ENCODE measurements at places on chromosomes 3 and 15.

GRCh38 chr15:59523702-59524101, 85.7 kb downstream of the FAM81A start:
- no peak for DNase-seq

DNA sequence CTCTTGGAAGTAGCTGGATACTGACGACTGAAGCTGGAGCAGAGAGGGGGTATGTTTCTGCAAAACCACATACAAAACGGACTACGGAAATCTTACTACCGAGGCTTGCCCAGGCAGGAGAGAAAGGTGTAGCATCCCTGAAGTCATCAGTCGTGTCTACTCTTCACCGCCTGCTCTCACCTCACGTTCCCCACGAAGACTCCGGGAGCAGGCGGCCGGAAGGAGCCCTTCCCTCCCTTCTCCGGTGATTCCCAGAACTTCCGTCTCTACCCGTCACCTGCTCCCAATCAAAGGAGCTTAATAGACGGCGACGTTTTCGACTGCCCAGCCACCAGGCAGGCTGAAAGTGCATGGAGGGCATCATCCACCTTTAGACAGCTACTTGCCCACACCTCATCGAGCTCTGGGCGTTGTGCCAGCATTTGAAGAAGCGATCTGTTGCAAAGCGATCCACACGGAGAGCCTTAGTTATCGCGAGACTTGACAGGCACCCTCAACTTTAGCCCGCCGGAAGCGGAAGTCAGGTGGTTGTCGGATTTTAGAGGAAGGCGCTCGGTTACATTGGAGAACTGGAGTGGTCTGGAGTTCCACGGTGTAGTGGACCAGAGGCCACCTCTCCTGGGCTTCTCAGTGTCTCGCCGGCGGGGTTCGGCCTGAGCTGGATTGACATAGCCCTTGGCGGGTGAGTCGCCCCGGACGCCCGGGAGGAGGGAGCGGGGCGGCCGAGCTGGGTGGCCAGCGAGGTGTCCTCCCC, at the start of gene RAMAC:
RAMAC (plus strand) TSS at position 523 of the 754 bp plus-strand sequence. CDS start 2,809 bp downstream, outside the sequence.
- DNase-seq, result peak; percentile 99

DNA sequence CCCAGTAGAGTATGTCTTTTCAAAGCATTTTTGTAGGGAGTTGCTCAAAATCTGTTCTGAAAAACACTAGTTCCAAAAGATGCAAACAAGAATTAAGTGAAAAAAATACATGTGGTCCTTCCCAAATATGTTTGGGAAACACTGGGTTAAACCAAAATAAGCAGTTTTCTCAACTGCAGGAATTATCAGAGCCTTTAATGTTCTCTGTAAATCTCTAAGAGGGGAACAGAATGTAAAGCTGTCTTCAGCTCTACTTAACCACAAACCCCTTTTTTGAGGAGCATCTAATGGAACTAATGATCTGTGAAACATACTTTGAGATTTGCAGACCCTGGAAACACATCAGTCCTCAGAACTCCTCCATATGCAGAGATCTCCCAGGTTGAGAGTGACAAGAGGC, 9.9 kb downstream of the AQP9 start:
- DNase-seq, result no peak

DNA sequence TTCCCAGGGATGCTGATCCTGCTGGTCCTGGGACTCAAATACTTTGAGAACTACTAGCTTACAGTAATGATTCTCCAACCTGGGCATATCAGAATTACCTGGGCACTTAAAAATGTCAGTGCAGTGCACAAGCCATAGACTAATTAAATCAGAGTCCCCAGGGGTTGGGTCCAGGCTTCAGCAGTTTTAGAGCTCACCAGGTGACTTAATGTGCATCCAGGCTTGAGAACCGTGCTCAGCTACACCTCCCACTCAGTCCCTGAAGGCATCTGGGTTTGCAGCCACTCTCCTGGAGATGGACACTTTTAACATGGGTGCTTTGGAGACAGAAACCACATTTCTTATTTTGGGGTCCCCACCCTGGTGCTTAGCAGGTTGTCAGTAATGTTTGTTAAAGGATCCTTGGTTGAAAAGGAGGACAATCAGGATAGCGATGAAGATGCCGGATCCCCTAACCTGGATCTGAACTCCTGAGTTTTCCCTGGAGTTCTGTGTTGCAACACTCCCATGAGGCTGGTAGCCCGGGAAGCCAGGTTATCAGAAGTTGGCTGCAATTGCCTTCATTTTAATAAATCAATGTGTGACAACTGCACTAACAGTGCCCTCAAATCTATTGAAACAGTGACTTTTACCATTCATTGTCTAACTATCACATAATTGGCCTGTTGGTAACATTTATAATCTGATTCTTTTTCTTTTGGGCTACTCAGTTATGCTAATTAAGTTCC, 48.1 kb downstream of the BFSP2 start:
- DNase-seq, result no peak

GRCh38 chr3:115187149-115187757, 40.2 kb upstream of the ZBTB20 start:
- DNase-seq, result no peak

DNA sequence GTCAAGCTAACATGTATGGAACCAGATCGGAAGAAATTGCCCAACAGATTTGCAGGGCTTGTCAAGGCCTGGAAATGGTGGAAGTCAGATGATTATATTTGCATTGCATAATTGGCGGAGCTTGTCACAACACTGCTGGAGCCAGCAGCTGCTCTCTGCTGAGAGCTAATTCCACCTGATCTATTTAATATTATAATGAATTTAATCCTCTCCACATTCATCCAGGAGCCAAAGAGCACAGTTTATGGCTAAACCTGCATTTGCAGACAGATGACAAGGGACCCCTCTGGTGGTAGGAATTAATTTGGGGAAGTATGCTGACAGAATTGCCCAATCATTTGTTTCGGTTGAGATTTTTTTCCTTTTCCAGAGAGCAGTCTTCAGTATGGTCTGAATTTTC, 730.2 kb downstream of the TUSC7 start:
- DNase-seq, result no peak

- no peak for DNase-seq
Observed at GRCh38 chr3:123688241-123688747, 103.4 kb upstream of the HACD2 start.

DNA sequence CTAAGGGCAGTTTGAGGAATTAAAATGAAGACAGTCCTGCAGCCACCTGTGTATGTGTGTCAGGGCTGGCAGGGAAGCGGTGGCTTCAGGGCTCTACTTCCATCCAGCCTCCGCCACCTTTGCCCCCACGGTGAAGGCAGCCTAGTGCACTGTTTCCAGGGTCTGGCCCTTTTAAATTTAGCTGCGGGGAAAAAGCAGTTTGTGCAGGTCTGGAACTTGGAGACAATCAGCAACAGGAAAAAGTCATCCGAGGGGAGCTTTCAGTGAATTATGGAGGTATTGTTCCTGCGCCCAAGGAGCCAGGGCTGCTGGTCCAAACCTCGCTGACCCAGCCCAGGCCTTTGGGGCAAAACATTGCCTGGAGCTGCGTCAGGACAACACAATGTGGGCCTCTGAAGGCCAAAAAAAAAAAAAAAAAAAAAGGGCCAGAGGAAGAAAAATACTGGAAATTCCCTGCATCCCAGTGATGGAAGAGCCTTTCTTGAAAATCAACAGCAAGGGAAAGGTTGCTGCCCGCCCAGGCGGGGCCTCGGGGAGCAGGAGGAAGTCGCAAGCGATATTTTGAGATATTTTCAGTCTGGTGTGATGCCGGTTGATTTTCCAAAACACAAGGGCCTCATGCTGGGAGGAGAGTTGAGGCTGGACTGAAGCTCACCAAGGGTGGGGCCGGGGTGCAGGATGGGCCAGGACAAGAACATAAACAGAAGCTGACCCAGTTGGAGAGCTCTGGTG, 25.5 kb upstream of the FGD5 start:
- DNase-seq, result no peak

DNA sequence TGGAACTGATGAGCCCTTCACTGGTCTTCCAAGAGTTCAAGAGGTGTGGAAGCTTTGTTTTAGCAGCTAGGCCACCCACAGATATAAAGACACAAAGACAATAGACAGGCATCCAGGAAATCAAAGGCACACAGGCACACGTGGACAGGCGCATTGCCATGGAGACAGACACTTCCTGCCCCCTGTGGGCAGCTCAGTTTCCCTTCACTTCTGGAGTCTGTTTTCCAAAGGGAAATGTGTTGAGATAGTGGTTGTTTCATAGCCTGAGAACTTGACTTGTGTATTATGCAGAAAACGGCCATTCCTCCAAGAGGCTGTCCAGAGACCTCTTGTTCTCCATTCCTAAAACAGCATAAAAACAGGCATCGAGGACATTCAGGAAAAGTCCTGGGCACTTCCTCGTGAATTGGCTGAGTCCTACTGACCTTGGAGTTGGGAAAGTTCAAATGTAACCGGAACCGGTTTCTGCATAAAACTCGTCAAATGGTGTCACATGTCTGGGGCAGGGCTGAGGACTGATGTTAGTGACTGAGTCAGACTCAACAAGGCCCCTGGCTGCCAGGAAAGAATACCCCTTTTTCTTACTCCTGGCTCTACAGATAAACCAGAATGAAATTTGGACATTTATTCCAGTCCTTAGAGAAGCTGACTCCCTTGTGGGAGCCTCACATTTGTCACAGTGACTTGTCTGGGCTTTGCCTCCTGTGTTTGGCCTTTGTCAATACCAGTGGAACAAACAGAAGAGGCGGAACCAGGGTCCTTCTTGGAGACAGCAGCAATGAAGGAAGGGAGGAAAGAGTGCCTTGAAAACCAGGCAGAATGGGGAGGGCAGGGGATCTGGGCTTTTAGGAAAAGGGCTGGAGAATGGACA, 1.3 kb downstream of the ALPK3 start:
- DNase-seq, result no peak

DNA sequence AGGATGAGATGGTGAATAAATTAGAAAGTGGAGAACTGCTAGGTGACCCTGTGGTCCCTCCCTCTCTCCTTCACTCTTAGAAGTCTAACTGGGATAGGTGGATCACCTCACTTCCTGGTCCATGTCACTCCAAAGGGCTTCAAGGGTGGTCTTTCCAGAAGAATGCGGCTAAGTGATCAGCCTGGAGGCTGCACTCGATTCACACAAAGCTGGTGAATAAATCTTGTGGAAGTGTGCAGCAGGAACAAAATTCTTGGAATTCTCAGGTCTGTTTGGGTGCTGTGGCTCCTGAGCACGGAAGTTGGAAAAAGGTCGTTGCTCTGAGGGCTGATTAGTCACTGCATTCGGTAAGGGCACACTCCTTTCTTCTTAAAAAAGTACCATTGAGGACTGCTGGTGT, 46.3 kb downstream of the GASK1A start:
- no peak for DNase-seq

GRCh38 chr3:130935761-130936492, 42.0 kb downstream of the ATP2C1 start:
- DNase-seq, result no peak

DNA sequence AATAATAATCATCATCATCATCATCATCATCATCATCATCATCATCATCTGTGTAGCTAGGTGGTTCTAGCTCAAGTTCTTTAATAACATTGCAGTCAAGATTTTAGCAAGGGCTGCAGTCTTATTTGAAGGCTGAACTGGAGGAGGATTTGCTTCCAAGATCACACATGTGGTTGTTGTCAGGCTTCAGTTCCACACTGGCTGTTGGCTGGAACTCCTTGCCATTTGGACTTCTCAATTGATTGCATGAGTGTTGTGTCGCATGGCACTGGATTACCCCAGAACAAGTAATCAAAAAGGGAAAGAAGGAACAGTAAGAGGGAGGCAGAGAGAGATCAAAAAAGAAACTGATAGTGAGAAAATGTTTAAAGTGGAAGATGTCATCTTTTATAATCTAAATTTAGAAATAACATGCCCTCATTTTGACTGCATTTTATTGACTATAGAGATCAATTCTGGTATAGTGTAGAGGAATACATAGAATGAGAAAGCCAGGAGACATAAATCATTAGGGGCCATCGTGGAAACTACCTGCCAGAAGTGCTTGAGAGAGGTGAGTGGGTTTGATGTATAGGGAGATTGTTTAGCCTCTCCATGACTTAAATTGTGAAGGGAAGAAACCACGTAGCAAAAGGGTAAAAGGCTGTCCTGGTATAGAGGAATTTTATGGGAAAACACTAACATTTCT, 346.6 kb upstream of the RBMS3 start:
- no peak for DNase-seq

- DNase-seq, result peak; percentile 72
Observed at GRCh38 chr3:13072239-13072599, 1.0 kb downstream of the IQSEC1 start.

DNA sequence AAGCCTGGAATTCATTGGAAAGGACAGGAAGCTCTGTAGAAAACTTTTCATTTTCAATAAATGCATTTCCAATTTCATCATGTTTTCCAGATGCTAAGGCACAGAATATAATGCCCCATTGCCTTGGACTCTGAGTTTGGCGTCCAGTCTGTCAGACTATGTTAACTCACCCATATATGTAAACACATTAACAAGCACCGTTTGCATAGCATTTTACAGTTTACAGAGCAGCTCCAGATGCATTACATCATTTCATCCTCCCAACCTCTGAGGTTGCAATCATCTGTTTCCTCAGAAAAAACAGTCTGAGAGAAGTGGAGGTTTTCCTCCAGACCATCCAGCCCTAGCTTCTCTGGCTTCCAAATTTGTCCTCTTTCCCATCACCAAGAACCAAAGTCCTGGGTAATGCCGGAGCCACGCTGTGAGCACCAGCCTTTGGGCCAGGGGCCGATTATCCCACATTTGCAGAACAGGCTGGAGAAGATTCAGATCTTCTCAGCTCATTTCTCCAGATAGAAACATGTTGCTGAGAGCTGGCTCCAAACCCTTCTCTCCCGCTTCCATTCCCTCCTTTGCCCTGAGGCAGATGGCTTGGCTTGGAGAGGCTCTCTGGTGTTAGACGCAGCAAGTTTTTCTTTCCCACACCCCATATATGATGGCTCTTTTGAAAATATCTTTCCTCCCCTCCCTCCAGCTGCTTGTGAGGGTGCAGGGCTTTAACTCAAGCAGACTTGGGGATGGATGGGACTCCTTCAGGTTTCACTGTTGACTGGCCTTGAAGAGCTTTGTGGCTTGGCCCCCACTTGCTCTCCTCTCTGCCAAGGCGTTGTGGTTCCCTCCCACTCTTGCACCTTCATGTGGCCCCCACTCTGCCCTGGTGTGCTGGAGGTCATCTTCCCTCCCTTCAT, 26.0 kb downstream of the CYP19A1 start:
- peak; percentile 10 for DNase-seq

- no peak for DNase-seq
Observed at GRCh38 chr3:40325465-40325864, 16.0 kb downstream of the EIF1B start.

DNA sequence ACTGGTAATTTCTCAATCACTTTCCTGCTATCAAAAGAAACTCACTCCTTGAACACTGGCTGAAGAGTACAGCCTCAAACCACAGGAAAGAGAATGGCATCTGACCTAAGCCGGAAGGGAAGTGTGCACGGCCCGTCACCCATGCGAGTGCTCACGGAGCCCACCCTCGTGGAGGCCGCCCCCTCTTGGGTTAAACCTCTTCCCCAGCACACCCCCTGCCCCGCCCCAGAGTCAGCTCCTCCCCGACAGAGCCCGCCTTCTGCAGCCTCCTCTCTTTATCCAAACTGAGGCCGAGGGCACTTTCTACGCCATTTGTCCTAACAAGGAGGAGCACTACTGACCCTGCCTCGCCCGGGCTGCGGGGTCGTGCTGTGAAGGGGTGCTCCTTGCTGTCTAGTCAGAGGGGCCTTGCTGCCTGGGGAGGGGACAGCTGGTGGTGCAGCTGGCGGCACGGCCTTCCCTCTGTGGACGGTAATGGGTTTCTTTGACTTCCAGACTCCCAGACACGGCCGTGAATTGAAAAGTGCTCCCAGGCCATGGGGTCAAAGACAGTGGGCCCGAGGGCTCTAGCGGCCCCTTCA, 137.7 kb downstream of the NSMCE3 start:
- no peak for DNase-seq

GRCh38 chr3:107965136-107965655, 125.6 kb downstream of the CD47 start:
- DNase-seq, result no peak
